Effector memory CD4-positive, alpha-beta T cell (primary cell): ENCODE measurements at places on chromosomes 3 and 15.

DNA sequence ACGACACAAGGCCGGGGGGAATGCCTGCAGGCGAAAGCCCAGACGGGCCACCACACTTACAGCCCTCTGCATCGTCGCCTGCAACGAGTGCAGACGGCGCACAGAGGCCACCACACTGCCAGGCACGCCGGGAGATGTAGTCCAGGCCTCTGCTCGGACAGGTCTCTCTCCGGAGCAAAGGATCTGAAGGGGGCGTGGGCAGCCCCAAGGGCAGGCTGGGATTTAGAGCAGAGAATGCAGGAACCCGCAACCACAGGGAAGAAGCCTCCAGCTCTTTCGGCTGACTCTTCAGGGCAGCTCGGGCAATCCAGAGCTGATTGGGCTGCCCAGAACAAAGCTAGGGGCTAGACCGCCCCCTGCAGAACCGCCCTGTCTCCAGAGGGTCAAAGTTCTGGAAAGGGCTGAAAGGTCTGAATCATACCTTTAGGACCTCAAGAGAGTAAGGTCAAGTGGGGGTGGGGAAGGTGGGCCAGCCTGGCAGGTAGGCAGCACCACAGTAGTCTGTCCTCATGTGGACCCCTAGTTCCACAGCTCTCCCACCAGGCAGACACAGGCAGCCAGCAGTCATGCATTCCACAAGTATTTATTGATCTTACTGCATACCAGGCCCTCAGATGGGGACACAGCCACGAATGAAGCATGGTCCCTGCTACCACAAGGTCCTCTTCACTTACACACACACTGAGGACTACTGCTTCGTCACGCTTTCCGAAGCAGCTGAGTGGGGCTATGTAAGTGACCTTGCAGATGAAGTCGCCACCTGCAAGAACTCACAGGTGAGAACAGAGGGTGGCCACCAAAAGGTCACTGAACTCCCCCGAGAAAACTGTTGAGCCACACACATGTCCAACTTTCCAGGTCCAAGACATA, at the start of gene AMT:
Gene AMT, minus strand, starts transcription at position 95 of the 870 bp plus-strand sequence. Its CDS starts 23 bp downstream, at position 72.
- no peak for DNase-seq

DNA sequence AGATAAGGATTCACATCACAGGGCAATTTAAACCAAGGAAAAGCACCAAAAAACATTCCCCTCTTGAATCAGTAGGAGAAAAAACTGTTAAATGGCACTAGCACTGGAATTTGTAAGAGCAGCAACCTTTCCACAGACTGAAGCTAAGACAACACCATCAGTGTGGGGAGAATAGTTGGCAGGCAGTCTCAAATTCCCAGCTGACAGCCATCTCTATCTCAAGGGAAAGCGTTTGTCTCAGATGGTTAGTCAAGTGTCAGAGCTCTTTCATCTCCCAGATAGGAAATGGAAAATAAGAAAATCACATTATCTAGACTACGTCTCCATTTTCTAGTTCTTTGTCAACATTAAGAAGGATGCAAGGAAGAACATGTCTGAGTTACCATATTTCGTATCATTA, 228.7 kb downstream of the WDR72 start:
- no peak for DNase-seq

- no peak for DNase-seq
Measured at GRCh38 chr3:188906236-188906635, 265.5 kb upstream of the TPRG1 start.

GRCh38 chr3:81740731-81741130, 20.7 kb downstream of the GBE1 start:
- DNase-seq, result no peak

DNA sequence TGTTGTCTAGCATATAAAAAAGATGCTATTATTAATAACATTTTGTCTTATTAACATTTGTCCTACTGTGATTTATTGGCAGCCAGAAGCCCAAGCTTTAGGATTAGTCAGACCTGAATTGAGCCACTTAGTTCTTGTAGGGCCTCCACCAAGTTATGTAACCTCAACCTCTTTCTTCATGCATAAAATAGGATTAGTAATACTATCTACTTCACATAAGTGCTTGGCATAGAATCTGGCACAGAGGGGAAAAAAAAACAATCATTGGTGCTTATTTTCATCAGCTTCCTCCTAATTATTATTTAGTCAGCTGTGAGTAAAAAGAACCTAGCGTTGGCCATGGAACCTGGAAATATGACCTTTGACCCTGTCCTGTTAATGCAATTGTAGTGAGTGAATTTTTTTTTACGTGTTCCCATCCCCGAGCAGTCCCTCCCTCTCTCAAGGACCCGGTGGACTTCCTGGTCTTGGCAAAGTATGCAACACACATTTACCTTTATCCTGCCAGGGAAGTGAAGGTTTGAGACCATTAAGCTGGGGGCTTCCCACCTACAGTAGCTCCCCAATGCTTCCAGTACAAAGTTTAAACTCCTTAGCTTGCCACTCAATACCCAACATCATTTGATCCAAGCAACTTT, 136.8 kb downstream of the FHIT start:
- no peak for DNase-seq
